Kidney tubule cell (primary cell): ENCODE measurements at places on chromosomes 3 and 15.

- peak; percentile 96 for DNase-seq
Measured at GRCh38 chr3:59559721-59560435, 510.1 kb upstream of the CFAP20DC start.

DNA sequence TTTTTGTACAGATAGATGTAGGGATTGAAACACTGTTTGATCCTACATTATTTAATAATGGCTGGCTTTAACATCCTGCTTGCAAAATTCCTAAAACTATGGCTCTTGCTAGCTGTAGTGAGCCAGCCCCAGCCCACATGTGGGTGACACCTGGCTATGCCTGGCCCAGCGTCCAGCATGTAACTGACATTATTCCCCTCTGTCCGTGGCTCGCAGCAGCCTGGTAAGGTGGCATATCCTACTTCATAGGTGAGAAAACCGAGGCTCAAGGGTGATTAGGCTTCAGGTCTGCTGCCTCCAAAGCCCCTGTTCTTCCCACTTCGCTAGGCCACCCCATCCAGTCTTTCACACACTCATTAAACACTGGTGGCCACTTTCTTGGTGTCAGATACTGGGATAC lies 1.6 kb downstream of the CALML4 start:
- DNase-seq = no peak

DNA sequence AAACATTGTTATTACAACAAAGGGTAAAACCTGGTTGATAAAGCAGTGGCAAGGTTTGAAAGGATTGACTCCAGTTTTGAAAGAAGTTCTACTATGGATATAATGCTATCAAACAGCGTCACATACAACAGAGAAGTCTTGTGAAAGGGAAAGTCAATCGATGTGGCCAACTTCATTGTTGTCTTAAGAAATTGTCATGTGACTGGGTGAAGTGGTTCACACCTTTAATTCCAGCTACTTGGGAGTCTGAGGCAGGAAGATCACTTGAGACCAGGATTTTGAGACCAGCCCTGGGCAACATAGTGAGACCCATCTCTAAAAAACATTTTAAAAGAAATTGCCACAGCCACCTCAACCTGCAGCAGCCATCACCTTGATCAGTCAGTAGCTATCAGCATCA lies 6.2 kb upstream of the LXN start:
- DNase-seq = no peak

DNA sequence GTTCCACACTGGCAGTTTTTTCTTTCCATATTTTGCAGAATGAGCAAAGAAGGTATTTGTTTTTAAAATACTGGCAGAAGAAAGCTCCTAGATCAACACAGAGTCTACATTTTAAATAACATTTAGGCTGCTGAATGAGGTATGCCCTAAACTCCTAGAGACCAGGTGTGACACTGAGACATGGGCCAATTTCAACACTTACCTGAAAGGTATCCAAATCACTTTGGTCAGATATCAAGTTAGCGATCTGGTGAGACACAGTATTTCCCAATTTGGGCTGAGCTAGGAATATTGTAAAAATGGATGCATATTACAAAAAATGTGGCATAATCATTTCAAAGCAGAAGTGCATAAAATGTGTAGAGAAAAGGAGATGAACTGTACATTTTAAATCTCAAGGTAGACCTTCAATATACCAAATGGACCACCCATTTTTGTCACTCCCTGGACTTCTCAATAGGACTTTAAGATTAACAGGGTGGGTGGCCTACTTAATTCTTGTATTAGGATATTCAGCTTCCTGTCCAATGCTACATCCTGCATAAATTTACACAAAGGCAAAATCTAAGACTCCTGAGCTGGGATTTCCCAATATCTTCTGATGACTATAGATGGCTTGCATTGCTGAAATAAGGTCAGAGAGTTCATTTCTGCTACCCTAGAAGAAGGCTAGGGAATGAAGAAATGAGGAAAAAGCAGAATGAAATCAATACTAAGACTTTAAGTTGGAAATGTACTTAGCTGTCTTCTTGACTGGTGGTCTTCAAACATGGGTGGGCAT lies 487.8 kb downstream of the FOXP1 start:
- no peak for DNase-seq

GRCh38 chr15:27050163-27050562 lies 79.2 kb downstream of the GABRG3 start:
- no peak for DNase-seq

DNA sequence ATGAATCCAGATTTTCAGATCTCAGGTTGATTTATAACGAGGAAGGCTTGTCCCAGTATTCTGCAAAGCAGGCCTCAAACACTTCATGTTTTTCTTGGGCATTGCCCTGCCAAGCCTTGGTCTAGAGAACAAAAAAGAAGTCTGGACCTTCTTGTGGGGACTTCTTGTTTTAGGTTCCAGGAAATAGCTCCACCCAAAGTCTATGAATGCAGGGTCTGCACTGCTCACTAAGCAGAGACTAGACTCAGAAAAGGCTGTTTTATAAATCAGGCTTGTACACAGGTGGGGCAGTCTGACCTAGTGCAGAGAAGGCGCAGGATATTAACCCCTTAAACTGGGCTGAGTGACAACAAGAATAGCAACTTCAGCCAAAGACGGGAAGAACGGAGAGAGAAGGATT lies 44.3 kb downstream of the GLB1 start:
- DNase-seq = no peak
